Activated CD8-positive, alpha-beta memory T cell treated with anti-CD3 and anti-CD28 coated beads for 1 hour (primary cell): ENCODE measurements at places on chromosomes 7 and 10.

DNA sequence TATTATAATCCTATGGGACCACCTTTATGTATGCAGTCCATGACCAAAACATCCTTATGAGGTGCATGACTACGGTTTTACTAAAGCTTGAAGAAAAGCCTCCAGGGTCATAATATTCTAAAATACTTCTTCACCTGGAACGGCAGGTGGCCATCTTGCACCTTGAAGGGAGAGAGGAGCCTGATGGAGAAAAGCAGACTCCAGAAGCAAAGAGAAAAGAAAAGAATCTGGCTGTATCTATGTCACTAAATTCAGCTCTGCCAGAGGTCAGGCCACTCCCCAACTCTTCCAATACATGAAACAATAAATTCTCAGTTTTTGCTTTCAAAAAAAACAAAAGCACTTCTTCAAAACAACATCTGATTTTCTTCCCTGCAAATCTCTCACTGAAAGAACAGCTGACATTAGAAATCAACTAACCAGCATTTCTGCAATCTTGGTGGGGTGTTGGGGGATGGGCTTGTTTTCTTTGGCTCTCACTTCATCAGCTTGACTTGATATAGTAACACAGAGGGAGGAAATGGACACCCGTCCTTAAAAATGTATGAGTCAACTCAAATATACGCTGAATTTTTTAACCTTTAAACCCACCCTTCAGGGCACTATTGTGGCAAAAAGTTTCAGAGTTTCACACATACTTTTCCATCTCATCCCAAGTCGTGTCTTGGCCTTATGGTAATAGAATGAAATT, 21.7 kb downstream of the HIBADH start:
- no peak for DNase-seq

DNA sequence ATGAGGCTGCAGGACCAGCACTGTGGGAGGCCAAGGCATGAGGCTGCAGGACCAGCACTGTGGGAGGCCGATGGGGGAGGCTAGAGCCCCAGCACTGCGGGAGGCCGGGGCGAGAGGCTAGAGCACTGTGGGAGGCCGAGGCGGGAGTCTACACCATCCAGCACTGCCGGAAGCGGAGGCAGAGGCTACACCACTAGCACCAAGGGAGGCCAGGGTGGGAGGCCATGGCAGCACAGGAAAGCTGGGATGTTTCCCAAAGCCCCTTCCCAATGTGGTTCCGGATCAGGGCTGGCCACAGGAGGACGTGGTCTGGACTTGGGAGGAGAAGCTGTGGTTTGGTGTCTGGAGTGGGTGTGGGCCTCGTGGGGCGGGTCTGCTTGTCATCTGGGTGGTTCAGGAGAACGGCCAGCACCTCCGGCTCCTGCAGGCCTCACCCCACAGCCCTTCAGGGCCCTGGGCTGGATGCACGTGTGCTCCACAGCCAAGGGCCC, 43.6 kb downstream of the PDGFA start:
- no peak for DNase-seq

DNA sequence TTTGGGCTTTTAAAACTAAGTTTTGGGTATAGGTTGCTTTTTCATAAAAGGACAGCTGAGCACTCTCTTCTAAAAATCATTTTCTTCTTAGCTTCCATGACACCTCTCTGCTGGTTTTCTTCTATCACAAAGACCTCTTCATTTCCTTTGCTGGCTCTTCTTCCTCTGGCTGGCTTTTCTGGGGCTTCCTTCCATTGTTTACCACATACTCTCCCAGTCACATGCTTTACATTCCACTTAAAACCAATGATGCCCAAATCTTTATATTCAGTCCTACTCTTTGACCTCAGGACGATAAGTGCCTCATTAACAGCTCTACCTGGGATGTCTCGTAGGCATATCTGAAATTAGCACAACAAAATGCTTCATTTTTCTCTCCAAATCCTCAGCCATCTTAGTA, 26.8 kb downstream of the FAM133B start:
- DNase-seq, result no peak

DNA sequence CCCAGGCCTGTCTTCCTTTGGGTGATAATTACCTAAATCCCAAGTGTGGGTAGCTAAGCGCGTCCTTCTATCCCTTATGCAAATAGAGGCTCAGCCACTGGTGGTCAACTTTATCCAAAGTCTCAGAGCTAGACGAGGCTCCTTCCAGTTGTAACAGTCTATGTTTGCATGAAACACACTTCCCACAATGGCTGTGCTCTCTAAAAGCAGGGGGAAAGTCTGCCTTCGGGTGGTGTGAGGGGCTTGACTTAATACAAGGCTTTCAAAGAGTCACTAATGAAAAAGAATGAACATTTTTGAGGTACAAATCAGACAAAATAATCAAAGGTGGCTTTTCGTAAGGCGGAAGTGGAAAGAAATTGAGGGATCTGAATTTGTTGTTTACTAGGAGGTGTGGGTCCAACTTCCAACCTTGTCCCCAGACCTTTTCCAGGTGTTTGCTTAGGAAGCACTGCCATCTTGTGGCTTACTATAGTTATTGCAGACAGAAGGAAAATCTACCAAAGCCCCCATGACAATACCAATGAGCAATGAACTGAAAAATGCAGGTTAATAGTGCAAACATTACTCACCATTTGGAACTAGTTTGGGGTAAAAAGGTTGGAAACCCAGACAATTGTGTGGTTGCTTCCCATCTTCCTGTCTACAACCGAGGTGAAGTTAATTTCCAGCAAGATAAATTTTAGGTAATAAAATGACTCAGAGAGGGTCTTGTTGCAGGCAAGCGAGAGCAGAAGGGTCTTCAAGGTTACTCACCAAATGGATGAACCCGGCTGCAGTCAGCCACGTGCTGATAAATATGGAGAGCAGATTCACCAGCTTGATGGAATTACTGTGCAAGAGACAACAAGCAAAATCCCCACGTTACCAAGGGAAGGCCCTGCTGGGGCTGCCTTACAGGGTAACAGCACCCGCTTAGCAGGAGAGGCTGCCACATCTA, 525.7 kb downstream of the KCNMA1 start:
- DNase-seq, result no peak

- no peak for DNase-seq
Observed at GRCh38 chr7:906776-907157, 30.4 kb downstream of the GET4 start.

- DNase-seq, result no peak
Observed at GRCh38 chr7:42902331-42902730, 9.5 kb downstream of the C7orf25 start.

DNA sequence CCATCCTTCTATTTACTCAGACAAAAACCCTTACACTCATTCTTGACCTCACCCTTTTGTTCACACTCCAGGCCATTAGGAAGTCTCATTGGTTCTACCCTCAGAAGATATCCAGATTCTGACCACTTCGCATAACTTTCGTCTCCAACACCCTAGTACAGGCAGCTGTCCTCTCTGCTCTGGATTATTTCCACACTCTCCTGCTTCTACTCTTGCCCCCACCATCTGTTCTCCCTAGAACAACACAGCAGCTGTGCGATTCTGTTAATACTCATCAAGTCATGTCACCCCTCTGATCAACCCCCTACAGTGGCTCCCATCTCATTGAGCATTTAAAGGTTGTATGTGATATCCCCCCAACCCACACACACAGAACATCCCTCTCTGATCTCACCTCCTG, 15.5 kb upstream of the TRIL start:
- DNase-seq, result no peak

DNA sequence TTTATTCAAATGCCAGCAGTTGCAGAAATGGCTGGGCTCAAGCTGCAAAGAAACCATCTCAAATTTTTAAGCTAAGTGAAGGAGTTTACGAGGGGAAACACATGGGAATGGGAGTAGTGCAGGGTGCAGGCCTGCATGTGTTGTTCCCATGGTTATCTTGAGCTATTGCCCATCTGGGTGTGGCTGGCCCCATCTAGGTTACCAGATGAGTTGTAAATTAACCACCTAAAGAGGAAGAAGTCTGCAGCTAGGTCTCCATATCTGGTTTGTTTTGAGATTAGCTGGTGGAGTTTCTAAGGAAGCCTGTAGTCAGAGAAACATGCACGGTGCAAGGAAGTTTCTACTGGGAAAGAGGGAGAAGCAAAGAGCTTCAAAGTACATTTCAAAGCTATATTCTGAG, 23.3 kb upstream of the STEAP2 start:
- DNase-seq, result no peak

- DNase-seq, result no peak
Observed at GRCh38 chr7:17339952-17340351, 41.5 kb downstream of the AHR start.

DNA sequence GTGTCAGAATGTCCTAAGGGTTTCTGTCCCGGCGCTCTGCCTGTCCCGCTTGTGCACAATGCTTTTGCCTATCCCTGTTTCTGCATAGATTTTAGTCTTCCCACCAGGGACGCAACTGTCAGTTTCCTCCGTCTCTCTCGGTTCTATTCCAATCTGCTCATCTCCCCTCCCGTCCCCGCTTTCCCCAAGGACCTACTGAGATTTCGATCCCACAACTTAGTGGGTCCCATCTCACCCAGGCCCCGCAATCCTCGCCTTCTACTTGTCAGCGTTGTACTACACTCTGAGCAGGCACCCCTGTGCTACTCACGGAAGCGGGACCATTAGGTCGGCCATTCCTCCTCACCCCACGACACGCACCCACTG, 519 bp upstream of the ZNF655 start:
- DNase-seq, result no peak
